ENCODE measurements at places on chromosomes 1 and 21. TPM values are rescaled to one million over a fixed set of nuclear protein-coding genes. Genes with fewer than 3 reads are reported as not detected.

DNA sequence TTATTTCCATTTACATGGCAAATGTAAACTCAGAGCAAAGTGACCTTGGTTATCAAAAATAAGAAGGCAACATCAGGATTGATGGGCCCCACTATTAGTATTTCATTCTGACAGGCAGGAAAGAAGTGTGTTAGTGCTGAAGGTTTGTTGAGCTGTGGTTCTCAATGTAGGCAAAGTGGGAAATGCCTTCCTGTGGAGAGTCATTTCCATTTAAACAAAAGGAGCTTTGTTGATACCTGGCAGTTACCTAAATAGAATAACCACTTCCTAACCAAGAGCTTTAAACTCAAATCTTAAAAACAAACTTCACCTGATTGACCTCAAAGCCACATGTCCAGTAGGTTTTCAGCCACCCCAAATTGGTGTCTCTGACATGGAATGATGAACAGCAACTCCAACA, 579.9 kb upstream of the BEND5 start:
- no peak overlapping the region for H3K27ac ChIP-seq
- H3K4me3 ChIP-seq: no peak overlapping the region
- no peaks in the 10 kb centered on the region for H3K4me1 ChIP-seq
- H3K36me3 ChIP-seq: no peaks in the 10 kb centered on the region
- no peaks in the 10 kb centered on the region for H3K27me3 ChIP-seq

SLC35F3 gene
- 3.5 TPM for total RNA-seq

- no peaks in the 10 kb centered on the region for H3K27me3 ChIP-seq
- DNase-seq: no peak
- H3K4me1 ChIP-seq: no peaks in the 10 kb centered on the region
- H3K36me3 ChIP-seq: no peaks in the 10 kb centered on the region
Observed at GRCh38 chr1:48823168-48823567, 46.5 kb upstream of the BEND5 start.

DNA sequence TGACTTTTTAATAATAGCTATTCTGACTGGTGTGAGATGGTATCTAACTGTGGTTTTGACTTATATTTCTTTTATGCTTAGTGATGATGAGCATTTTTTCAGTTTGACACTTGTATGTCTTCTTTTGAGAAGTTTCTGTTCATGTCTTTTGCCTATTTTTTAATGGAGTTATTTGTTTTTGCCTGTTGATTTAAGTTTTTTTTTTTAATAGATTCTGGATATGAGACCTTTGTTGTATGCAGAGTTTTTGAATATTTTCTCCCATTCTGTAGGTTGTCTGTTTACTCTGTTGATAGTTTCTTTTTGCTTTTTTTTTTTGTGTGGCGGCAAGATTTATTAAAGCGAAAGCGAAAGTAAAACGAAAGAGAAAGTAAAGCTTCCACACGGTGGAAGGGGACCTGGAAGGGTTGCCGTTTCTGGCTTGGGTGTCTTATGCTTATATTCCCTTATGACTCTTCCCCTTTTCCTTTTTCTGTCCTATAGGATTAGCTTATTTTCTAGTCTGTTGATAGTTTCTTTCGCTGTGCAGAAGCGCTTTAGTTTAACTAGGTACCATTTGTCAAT, 67.6 kb downstream of the TBX19 start:
- no peak for DNase-seq
- no peaks in the 10 kb centered on the region for H3K36me3 ChIP-seq
- no peaks in the 10 kb centered on the region for H3K27me3 ChIP-seq
- H3K4me3 ChIP-seq: no peak overlapping the region
- no peak overlapping the region for H3K27ac ChIP-seq
- no peaks in the 10 kb centered on the region for H3K4me1 ChIP-seq

DYNLT5 gene
- 36.1 TPM for total RNA-seq
